ENCODE measurements at places on chromosomes 16 and 17.

DNA sequence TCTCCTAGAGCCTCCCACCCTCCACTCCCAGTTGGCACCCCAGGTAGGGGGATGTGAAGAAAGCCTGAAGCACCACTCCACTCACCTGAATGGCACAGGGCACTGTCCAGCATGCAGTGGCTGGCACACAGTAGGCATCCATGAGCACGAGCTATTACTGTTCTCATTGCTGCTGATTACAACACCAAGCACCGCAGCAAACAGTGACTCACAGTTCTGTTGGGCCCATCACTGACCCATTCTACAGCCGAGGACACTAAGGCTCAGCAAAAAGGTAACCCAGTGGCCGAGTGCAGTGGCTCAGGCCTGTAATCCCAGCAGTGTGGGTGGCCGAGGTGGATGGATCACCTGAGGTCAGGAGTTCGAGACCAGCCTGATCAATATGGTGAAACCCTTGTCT, 2.7 kb downstream of the ZSCAN10 start:
- no peak for DNase-seq

DNA sequence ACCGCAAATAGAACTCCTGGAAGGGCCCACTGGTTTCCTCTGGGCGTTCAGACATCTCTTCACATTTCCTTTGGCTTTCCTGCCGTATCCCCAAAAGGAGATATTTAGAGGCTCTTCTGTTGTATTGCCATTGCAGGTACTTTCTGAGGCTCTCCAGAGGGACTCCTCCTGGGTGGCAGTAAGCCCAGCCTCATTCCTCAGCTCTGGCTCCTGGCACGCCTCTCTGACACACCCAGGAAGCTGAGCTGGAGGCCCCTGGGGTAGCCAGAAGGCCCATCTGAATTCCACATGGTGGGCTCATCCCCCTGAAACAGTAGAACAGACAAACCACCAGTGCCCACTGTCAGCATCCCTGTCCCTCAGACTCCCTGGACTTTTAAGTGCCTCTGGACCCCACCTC, 206.7 kb downstream of the PARN start:
- DNase-seq, result no peak

- no peak for DNase-seq
Measured at GRCh38 chr16:4333308-4333638, 17.4 kb downstream of the GLIS2 start.

DNA sequence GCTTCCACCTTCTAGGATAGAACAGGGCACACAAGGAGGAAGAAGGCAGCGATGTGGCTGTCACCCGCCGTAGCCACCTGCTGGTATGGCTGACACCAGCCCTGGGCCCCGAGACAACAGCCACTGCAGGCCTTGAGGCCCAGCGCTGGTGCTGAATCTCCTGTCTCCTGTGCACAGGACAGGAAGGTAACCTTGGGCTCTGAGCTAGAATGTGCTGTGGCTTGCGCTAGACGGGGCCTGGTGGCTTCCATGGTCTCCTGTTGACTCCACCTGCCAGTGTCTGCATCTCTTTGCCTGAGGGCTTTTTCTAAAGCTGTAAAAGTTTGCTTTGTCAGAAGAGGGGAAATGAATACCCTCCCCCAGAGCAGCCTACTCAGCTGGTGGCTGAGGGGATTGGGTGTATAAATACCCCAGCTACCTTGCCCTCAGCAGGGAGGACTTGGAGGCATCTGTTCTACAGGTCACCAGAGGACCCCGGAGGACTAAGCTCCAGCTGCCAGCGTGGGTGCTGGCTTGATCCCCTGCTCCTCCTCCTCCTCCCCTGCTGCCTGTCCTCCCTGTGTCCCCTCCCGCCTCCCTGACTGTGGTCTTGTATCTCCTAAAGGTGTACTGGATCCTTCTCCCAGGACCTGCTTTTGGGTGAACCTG, 76.1 kb upstream of the SDK2 start:
- peak; percentile 68 for DNase-seq

- no peak for DNase-seq
Measured at GRCh38 chr17:6712854-6713129, 377 bp downstream of the SLC13A5 start.

- no peak for DNase-seq
Measured at GRCh38 chr16:25135254-25135878, 23.8 kb downstream of the LCMT1 start.

DNA sequence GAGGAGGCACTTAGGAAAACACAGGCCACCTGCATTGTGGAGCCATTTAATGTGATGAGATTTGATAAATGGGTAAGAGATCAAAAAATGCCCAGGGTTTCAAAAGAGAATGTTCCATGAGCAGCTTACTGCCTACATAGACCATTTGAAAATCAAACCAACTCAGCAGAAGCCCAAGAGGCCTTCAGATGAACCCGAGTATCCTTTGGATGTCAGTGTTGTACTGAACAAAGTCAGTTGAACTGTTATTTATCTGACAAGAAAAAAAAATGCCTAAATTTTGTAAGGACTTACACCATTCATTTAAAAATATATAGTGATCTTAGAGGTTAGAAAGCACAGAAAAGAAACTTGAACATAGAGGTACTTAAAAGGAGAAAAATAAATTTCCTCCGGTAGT, 381.7 kb downstream of the ZFHX3 start:
- no peak for DNase-seq

DNA sequence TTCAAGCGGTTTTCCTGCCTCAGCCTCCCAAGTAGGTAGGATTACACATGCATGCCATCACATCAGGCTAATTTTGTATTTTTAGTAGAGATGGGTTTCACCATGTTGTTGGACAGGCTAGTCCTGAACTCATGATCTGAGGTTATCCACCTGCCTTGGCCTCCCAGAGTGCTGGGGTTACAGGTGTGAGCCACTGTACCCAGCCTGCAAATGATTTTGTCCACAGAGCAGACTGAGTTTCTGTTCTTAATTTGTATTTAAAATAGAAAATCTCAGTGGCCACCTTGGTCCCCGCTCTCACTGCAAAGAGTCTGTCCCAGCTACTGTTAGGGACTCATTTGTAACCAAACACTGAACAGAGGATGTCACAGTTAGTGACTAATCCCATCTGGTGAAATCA, 415.7 kb upstream of the RBFOX1 start:
- no peak for DNase-seq

GRCh38 chr17:82856361-82856760, 16.5 kb upstream of the ZNF750 start:
- DNase-seq, result no peak

GRCh38 chr17:38578229-38579082, 27.3 kb downstream of the SRCIN1 start:
- DNase-seq, result no peak

GRCh38 chr16:50578137-50578536, 29.9 kb downstream of the NKD1 start:
- no peak for DNase-seq

GRCh38 chr16:58053682-58054005, 28.1 kb downstream of the MMP15 start:
- DNase-seq, result no peak

DNA sequence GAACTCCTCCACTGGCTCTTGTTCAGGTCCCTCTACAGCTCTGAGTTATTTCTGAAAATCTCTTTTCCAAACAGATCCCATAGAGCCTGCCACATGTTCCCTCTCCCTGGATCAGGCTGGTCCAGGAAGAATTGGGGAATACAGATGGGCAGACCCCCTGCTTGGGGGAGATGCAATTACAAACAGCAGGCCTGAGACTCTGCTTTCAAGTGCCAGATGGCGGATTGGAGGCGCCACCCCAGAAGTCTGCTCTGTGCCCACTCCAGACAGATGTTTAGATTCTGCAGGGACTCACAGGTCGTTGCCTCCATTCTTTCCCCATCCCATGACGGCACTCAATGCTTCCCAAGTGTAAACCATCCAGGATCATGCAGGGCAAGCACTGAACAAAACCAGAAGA, 316.6 kb downstream of the SLC39A11 start:
- no peak for DNase-seq

DNA sequence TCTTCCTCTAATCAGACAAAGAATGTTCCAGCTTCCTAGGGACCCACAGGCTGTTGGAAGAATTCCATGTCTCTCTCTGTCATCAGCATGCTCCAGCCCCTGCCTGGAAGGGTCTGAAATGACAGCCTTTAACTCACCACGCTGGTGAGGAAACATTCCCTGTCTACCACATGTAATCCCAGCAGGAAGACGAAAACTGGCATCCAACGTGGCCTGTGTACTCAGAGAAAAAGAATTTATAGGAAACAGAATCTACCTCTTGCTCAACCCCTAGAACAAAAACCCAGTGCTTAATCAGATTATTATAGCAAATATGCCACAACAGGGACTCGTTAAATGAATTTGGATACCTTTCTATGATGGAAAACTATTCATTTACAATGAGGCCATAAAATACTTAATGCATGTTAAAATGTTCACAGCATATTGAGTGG, 147.3 kb upstream of the FOXF1 start:
- no peak for DNase-seq

DNA sequence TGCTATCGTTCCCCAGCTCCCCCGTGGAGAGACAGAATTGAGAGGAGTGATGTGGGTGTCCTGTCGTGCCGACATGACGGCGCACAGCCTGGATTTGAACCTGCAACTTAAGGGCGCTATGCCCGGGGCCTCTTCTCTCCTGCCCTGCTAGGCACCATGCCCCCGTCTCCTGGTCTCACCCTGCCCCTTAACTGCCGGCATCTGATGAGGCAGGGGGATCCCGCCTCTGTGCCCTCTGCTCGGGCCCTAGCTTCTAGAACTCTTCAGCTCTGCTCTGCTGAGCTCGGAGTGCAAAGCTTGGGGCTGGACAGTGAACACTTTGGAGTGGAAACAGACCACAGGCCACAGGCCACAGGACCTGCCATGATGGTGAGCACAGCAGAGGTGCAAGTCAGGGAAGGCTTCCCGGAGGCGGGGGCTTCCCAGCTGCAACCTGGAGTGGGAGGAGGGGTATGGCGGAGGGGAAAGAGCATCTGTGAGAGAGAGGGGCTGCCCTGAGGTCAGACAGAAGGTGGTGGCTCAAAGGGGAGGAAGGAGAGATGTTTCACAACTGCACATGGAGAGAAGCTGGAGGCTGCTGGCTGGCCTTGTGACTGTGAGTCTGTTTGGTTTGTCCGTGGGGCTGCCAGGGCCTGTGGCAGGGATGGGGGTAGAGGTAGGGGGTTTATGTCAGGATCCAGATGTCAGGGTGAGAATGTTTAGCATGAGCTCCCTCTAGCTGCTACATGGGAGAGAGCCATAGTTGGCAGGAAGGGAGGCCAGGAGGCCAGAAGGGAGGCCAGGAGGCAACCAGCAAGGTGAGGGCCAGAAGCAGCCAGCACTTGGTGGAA, 107.8 kb downstream of the CRLF3 start:
- DNase-seq, result no peak

GRCh38 chr17:15000661-15001060, 264.5 kb downstream of the PMP22 start:
- no peak for DNase-seq

- DNase-seq, result no peak
Measured at GRCh38 chr16:47477679-47478078, 16.5 kb downstream of the PHKB start.

DNA sequence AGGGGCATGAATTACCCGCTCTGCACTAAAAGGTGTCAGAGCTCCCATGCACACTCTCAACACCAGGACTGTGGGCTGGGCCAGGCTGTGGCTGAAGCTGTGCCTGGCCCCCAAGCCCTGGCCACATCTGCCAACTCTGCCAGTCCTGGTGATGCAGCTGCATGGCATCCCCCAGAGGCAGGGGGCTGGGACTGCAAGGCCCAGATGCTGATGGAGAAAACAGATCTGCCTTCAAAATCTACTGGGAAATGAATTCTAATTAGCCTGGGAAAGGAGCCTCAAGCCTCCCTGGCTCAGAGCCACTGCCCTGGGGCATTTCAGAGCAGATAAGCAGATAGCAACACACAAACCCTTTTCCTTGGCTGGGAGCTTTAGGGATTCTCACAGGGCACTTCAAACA, 3.4 kb downstream of the CHST6 start:
- no peak for DNase-seq

DNA sequence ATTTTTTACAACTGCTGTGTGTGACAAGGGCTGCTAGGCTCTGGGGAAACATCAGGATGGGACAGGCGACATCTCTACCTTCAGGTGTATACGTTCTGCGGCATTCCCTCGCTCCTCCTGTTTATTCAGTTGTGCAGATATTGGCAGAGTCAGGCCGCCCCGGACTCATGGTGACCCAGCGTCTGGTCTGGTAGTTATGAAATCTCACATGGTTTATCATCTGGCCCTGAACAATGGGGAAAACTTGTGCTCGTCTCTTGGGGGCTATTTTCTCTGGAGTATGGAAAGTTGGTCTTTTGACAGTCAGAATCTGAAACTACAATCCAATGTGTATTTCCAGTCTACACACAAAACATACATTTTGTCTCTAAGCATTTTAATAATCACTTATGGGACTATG, 3.3 kb downstream of the MARCHF10 start:
- no peak for DNase-seq

- no peak for DNase-seq
Measured at GRCh38 chr16:50185005-50185505, 31.9 kb downstream of the TENT4B start.

DNA sequence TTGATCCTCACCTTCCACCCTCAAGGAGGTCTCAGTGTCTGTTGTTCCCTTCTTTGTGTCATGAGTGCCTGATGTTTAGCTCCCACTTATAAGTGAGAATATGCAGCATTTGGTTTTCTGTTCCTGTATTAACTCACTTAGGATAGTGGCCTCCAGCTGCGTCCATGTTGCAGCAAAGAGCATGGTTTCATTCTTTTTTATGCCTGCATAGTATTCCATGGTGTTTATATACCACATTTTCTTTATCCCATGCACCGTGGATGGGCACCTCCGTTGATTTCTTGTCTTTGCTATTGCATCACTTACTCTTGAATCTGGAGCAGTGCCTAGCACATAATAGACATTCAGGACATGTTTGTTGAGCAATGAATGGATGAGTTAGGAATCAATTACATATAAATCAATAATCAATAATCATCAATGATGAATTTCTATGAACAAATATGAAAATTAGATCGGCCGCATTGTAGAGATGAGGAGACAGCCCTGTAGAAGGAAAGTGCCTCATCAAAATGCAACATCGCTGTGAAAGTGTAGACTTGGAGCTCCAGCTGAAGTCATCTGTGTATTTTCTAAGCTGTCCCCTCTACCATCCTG, 129.5 kb downstream of the PRKCB start:
- no peak for DNase-seq

DNA sequence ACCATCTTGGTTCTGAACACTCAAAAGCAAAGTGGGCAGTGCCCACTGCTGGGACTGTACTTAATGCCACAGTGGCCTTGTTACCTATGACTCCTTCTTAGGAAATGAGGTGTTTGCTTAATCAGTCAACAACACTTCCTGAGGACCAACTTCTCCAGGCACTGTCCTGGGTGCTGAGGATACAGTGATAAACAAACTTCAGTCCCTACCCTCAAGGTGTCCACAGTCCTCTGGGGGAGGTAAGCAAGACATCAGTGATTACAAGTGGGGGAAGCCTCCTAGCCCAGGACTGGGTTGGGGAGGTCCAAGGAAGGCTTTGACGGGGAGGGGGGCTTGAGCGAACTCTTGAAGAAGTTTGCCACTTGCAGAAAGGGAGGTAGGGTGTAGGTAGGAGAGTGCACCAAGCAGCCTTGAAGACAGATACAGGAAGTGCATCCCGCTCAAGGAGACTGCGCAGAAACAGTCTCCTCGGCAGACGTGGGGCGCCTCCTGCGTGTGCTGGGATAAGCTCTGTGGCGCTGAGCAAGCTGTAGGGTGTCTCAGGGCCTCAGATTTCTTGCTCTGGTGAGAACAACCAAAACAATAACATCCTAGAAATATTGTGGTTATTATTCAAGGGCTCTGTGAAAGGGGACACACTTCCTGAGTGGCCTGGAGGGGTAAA, 2.6 kb upstream of the ABCC3 start:
- no peak for DNase-seq

- no peak for DNase-seq
Measured at GRCh38 chr17:4679658-4680057, 24.3 kb downstream of the PELP1 start.

GRCh38 chr17:14337596-14338079, 36.8 kb downstream of the HS3ST3B1 start:
- no peak for DNase-seq
